Heart left ventricle (tissue), 16 donors: ENCODE measurements at places on chromosomes 1 and 21. TPM values are rescaled to one million over a fixed set of nuclear protein-coding genes. Genes with fewer than 3 reads are reported as not detected.

The PRR9 gene
- total RNA-seq = not detected

The TNFRSF25 gene
- 6.4 TPM for total RNA-seq

The CFAP141 gene
- not detected for total RNA-seq

The CR1L gene
- total RNA-seq = not detected

The LCE2C gene
- not detected for total RNA-seq

The CELA2A gene
- total RNA-seq = not detected

The SH2D2A gene
- total RNA-seq = 0.52 TPM

DNA sequence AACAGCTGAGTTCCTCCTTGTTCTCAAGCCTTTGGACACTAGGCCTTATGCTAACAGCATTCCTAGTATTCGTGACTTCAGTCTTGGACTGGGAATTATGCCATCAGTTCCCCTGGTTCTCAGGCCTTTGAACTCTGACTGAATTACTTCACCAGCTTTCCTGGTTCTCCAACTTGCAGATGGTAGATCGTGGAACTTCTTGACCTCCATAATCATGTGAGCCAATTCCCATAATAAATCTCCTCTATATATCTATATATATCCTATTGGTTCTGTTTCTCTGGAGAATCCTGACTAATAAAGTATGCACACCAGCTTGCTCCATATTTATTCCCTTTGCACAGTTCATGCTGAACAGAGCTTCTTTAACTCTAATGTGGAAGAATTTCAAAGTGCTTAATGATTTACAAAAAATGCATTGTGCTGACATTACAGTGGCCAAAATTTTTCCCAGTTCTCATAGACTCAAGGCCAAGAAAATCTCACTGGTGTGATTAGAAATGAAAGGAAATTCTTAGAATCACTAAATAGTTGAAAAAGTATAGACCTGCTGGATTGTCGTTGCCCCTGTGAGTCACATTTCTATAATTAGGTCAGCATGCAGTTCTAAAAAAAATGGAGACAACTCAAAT, 462.9 kb upstream of the ADAMTS5 start:
- H3K27ac ChIP-seq = peak overlapping the region; percentile 33
- H3K4me3 ChIP-seq = no peak overlapping the region
- DNase-seq = peak; percentile 28
- peaks cover 29% of the 10 kb centered on the region for H3K4me1 ChIP-seq

DNA sequence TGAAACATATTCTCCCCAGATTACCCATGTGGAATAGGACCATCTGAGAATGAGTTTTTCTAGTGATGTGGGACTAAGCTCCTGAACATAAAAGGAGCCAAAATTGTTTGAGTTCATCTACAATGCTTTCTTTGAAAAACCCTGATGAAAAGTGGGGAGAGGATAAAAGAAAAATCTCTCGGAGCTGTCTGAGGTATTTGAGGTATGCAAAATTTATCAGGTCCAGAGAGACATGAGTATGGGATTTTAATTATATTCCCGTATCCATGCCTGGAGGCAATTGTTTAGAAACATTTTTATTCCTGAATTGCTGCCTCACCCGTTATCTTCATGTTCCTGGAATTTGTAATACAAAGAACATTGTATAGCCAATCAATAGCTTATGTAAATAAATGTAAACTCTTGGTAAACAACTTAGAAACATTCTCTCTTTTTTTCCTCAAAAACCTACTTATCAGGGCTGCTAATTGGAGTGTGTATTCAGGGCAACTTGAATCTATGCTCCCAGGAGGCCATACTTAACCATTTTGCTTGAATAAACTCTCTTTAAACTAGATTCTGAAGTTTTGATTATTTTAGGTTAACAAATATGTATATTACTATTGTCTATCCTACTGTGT, 109.3 kb upstream of the OLFM3 start:
- no peaks in the 10 kb centered on the region for H3K4me1 ChIP-seq
- H3K27ac ChIP-seq = no peak overlapping the region
- H3K36me3 ChIP-seq = no peaks in the 10 kb centered on the region
- no peaks in the 10 kb centered on the region for H3K27me3 ChIP-seq

DNA sequence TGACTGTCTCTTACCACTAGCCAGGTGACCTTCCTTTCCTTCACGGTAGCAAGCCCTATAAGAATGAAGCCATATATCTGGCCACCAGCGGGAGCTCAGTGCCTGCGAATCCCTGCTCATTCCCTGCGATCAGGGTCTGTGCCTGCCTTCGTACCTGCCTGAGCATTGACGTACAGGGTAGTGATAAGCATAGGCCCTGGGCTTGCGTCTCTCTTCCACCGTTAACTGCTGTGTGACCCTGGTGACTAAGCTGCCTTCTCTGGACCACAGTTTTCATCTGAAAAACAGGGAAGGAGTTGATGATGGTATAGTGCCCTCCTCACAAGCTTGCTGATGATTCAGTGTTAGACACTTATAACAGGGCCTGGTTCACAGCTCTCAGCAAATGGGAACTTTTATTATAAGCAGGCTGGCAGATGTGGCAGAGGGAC, 4.1 kb downstream of the ZC3H12A start:
- H3K4me1 ChIP-seq = peaks cover 57% of the 10 kb centered on the region
- no peak for DNase-seq
- H3K27ac ChIP-seq = peak overlapping the region; percentile 80
- H3K4me3 ChIP-seq = no peak overlapping the region

- no peaks in the 10 kb centered on the region for H3K36me3 ChIP-seq
- H3K4me3 ChIP-seq = no peak overlapping the region
- no peaks in the 10 kb centered on the region for H3K4me1 ChIP-seq
These were observed 51.7 kb downstream of the WNT9A start for GRCh38 chr1:227895828-227896685.

DNA sequence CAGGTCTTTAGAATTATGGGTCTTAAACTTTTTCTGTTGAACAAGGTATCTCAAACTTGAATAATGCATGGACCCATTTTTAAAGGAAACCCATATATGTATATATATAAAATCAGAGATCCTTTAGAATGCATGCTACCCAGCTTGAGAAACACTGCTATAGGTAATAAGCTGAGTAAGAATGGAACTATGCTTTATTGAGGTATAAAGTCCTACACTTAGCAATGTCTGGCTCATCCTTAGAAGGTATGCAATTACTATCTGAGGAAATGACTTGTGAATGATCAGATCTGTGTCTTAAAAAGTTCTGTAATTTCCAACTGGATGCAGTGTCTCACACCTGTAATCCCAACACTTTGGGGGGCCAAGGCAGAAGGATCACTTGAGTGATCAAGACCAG, 11.2 kb downstream of the TRAF3IP3 start:
- H3K36me3 ChIP-seq = no peaks in the 10 kb centered on the region
- H3K27ac ChIP-seq = no peak overlapping the region
- H3K4me3 ChIP-seq = no peak overlapping the region
- H3K4me1 ChIP-seq = peaks cover 25% of the 10 kb centered on the region
- no peaks in the 10 kb centered on the region for H3K27me3 ChIP-seq

- H3K27me3 ChIP-seq = no peaks in the 10 kb centered on the region
- no peaks in the 10 kb centered on the region for H3K36me3 ChIP-seq
- H3K4me1 ChIP-seq = peaks cover 8% of the 10 kb centered on the region
- no peak overlapping the region for H3K27ac ChIP-seq
These were observed 128.2 kb downstream of the GALNT2 start for GRCh38 chr1:230195199-230195598.

DNA sequence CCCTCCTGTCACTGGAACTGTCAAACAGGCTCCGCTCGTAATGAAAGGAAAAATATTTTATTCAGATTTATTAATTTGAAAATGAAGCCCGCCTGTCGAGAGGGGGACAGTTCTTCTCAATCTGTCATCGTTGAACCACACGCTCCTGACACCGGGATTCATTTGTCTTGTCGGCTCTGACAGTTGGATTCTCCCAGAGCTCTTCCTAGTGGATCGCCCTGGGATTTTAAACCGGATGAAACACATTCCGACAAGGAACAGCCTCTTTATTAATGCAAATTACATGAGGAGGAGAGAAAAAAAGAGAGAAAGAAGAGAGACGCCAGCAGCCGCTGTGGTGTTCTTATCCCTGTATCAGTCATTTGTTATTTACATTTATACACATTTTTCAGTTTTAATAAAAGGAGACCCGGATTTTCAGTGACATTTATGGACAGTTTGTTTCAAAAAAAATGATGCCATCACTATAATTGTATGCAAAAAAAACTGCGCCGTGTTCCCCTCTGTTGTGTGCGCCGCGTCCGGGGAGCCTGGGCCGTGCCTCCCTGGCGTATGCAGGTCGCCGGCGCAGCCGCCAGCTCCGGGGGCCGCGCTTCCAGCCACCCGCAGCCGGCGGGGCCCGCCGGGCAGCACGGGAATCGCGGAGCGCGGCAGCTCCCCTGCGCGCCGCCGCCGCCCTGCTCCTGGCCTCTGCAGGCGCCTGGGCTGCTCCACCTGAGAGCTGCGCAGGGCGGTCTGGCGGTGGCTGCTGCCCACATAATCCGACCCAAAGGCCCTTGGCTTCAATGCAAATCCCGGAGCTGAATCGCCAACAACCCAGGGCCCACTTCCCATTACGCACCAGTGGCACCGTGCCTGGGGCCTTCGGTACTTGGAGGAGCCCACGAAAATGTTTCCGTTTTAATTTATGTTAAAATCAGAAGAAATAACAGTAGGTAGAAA, 237.9 kb upstream of the PBX1 start:
- H3K4me1 ChIP-seq = no peaks in the 10 kb centered on the region
- peak overlapping the region; percentile 38 for H3K4me3 ChIP-seq
- no peaks in the 10 kb centered on the region for H3K27me3 ChIP-seq
- DNase-seq = peak; percentile 20

GRCh38 chr1:116182019-116182714, 71.0 kb downstream of the MAB21L3 start:
- no peak overlapping the region for H3K4me3 ChIP-seq
- no peaks in the 10 kb centered on the region for H3K36me3 ChIP-seq
- H3K27me3 ChIP-seq = no peaks in the 10 kb centered on the region
